ENCODE measurements at places on chromosomes 7 and 10.
A peak's percentile ranks its signal among the peaks of the same experiment; 100 is the strongest.

- no peak for DNase-seq
Measured at GRCh38 chr7:1229202-1229947, 3.3 kb upstream of the UNCX start.

GRCh38 chr7:154096-154799, 38.1 kb upstream of the FAM20C start:
- no peak for DNase-seq

GRCh38 chr7:46215987-46216567, 295.0 kb upstream of the IGFBP3 start:
- DNase-seq = peak; percentile 36

GRCh38 chr10:13750299-13751190, 163.8 kb downstream of the PRPF18 start:
- DNase-seq = no peak

DNA sequence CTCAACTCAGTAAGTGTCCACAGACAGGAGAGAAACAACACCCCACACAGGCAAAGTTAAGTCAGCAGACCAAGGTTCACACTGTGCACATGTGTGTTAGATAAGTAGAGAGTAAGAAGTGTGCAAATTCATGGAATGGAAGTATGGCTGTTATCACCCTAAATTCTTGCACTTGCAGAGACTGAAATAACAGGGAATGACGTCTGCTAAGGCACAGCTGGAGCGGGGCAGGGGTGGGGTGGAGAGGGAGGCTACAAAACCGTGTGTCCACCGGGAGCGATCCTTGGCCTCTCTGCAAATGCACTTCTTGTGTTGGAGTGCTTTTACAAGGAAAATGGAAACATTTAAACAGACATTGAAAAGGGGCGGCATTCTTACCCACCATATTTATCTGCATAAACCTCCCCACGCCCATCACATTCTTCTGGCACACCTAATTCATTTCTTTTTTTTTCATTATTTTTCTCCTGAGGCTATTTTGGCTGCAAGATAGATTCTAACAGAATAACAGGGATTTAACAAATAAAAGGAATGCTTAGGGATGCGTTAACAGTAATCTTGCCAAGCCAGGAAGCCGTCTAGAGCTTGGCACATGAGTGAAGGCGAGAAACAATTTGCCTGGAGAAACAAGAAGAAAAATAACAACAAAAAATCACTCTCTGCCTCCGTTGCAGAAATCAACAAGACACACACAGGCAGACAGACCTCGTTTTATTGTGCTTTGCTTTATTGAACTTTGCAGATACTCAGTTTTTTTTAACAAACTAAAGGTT, 30.1 kb downstream of the TNS3 start:
- no peak for DNase-seq

- DNase-seq = no peak
Measured at GRCh38 chr10:21953585-21954057, 49.9 kb downstream of the DNAJC1 start.

- DNase-seq = no peak
Measured at GRCh38 chr7:74617180-74617744, 40.3 kb upstream of the GTF2I start.
